ENCODE measurements at places on chromosomes 3 and 15.

DNA sequence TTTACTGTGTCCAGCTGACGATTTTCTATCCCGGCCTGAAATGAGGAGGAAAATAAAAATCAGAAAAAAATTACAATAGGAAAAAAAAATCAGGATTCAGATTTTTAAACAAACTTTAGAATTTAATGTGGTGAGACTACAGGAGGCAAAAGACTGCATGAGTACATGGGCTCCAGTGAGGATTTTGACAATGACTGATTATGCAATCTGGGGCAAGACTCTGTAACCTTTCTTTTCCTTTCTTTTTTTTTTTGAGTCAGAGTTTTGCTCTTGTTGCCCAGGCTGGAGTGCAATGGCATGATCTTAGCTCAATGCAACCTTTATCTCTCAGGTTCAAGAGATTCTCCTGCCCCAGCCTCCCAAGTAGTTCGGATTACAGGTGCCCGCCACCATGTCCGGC, 29.9 kb downstream of the SPG11 start:
- DNase-seq: no peak

- no peak for DNase-seq
Observed at GRCh38 chr15:51782357-51782896, 31.0 kb downstream of the TMOD2 start.

- DNase-seq: no peak
Observed at GRCh38 chr3:47885168-47885567, 82.2 kb downstream of the DHX30 start.

GRCh38 chr15:88649286-88649733, 10.5 kb downstream of the ISG20 start:
- peak; percentile 15 for DNase-seq

GRCh38 chr3:145355206-145355605, 805.8 kb downstream of the PLOD2 start:
- DNase-seq: no peak

- no peak for DNase-seq
Observed at GRCh38 chr3:118907909-118908308, 126.7 kb downstream of the IGSF11 start.

- peak; percentile 64 for DNase-seq
Observed at GRCh38 chr3:141913150-141913811, 36.8 kb downstream of the ATP1B3 start.

- DNase-seq: no peak
Observed at GRCh38 chr3:25283613-25284012, 144.4 kb upstream of the RARB start.
